ENCODE measurements at places on chromosomes 5 and 9.

DNA sequence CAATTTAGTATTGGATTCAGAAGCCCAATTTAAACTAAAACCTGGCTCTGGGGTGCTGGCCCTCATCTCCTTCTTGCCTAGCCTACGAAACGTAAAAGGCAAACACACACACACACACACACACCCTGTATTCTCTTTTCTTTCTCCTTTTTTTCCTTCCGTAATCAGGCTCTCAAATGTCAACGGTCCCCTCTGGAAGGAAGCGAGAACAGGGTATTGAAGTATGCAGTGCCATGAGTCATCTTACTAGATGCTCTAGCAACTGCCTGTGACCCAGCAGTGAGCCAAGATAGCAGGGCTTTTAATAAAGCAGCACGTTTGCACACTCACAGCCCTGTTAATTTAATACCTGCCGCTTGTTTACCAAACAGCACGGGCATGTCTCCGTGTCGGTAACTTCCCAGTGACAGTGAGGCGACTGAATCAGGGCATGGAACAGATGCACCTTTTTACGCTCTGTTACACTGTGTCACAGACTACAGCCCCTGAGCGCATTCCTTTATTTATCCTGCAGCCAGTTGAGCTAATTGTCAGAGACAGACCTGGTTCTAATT, 243.8 kb downstream of the BNC2 start:
- DNase-seq = no peak

DNA sequence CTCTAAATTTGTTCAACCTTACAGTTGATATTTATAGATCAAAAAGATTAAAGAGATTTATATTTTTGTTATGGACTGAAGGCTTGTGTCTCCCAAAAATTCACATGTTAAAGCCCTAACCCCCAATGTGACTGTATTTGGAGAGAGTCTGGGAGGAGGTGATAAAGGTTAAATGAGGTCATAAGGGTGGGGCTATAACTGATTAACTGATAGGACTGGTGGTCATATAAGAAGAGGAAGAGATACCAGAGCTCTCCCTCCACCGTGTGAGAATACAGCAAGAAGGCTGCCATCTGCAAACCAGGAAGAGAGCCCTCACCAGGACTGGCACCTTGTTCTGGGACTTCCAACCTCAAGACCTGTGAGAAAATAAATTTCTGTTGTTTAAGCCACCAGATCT, 264.3 kb downstream of the ENC1 start:
- no peak for DNase-seq

- no peak for DNase-seq
These were observed 13.4 kb downstream of the OLFML2A start for GRCh38 chr9:124790301-124790700.

GRCh38 chr9:131639769-131640437, 94.6 kb downstream of the PRRT1B start:
- no peak for DNase-seq

DNA sequence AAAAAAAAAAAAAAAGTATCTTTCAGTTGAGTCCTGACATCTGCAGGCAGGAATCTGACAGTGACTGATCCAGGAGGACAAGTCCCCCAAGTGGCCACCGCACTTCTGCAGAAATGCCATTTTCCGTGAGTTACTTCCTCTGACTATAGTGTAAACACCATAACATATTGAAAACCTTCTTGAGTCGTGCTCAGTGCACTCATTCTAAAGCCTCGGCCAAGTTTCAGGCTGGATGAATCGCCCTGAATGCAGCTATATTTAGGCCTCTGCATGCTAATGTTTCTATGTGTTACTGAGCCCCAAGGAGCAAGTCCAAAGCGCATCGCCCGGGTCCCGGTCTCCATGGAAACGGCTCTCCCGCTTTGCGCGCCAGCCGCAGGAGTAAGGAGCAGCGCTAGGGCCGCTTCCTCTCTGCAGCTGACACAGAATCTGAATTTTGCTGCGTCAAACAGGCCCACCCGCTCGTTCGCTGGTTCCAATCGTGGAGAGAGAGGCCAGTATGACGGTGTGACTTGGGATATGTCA, 335.4 kb downstream of the MSX2 start:
- no peak for DNase-seq

GRCh38 chr5:68303754-68304420, 88.3 kb downstream of the PIK3R1 start:
- no peak for DNase-seq

DNA sequence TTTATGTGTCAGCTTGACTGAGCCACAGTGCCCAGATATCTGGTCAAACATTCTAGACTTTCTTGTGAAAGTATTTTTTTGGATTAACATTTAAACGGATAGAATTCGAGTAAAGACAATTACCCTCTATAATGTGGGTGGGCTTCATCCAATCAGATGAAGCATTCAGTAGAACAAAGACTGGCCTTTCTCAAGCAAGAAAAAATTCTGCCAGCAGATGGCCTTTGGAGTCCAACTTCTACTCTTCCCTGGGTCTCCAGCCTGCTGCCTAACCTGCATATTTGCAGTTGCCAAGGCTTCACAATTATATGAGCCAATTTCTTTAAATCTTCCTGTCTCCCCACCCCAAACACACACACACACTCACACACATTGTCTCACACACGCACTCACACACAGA, 86.4 kb downstream of the MED10 start:
- no peak for DNase-seq

DNA sequence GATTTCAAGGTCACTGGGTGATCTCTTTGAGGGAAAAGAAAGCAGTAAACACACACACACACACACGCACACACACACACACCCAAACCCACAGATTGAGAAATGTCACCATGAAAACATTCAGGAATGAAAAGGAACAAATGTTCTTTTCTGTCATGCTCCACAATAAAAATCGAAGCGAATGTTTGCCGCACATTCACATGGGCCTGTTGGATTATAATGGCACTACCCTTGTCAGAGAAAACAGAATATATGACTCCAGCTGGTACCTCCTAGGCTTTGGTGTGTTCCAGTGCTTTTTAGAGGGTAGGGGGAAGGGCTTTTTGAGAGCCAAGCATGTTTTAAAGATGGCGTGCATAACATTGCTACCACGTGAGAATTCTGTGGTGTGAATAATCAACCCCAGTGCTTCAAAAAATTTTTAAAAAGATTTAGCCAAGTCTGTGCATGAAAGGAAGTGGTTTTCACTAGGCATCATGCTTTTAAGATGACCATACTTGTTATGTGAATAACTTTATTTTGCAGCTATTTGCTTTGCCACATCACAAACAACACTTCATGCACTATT, 120.8 kb upstream of the ZNF608 start:
- no peak for DNase-seq

DNA sequence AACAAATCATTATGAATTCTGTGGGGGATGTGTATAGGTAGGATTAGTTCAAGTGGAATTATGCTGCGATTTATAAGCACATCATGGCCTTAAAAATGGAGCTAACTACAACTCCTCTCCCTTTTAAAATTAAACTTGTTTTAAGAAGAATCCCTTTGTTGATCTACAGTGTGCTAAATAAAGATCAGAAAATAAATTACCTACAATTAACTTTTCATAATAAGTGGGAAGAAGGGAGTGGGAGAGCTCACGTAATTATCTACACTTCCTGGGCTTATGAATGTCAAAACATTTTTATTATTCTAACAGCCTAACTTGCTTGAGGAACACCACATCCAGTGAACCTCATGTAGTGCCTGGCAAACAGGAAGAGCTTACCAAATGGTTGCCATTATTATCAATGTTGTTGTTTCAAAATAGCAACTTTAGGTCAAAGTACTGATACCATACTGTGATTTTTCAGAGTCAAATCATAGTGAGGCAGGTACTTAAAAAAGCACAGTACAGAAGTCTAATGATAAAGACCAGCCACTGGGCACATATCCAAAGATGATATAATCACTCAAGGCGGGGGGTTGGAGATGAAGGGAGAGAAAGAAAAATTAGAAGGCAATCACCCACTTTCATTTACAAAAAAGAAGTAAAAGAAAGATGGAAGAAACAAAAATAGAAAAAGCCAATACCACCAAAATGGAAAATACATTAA, 174.0 kb downstream of the RAPGEF6 start:
- DNase-seq = no peak

- DNase-seq = no peak
These were observed 15.3 kb upstream of the TRPM3 start for GRCh38 chr9:71136696-71137095.

GRCh38 chr9:118455259-118455658, 751.1 kb downstream of the TLR4 start:
- DNase-seq = no peak

DNA sequence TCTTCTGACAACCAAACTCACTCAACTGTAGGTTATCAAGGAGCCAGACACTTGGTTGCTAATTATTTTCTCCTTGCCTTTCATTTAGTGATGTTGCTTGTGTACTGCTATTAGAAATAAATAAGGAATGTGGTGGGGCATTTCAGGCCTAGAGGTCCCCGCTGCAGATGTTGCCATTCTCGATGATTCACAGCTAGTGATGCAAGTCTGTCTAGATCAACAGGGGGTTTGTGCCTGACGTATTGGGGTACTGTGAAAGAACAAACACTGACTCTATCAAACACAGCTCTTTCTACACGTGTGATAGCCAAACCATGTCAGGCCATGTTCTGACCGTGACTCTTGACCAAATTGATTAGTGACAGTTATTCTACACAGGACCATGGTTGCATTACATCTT, 144.7 kb downstream of the OSTF1 start:
- DNase-seq = no peak

- DNase-seq = no peak
These were observed 1197.5 kb upstream of the C9orf72 start for GRCh38 chr9:28770827-28771226.

DNA sequence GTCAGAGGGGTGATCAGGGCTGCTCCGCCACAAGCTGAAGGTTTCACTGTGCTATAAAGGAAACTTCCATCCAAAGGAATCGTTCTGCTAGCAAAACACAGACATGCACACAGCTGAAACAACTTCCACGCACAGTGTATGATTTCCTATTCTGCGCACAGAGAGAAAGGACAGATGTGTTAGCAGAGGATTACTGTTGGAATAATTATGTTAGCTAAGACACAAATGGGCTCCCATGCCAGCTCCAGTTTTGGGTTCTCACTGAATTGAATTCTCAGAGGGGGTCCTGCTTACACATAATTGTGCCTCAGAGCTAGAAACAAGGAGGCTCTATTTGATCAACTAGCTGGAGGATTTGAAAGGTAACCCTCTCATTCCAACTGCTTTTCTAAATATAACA, 352.4 kb downstream of the IRX2 start:
- DNase-seq = no peak

GRCh38 chr9:129551393-129551973, 69.4 kb downstream of the C9orf50 start:
- DNase-seq = no peak
